Smooth muscle cell of the coronary artery (primary cell): ENCODE measurements at places on chromosomes 5 and 9. TPM values are rescaled to one million over a fixed set of nuclear protein-coding genes. Genes with fewer than 3 reads are reported as not detected.

The ADRA1B gene
- 0.90 TPM in 1 of 2 replicates, not detected in the other for total RNA-seq

The EQTN gene
- total RNA-seq = not detected in 2 replicates

The HRCT1 gene
- 12.0 TPM in 1 of 2 replicates, not detected in the other for total RNA-seq

The MYMK gene
- total RNA-seq = not detected in 2 replicates

The GABRA6 gene
- not detected in 2 replicates for total RNA-seq

The GFI1B gene
- 0.60 TPM in 1 of 2 replicates, not detected in the other for total RNA-seq
